ENCODE measurements at places on chromosomes 11 and 22.

GRCh38 chr22:36284171-36284571 is 31.2 kb downstream of the APOL1 start:
- DNase-seq: no peak

GRCh38 chr22:40107851-40108378 is 69.8 kb upstream of the TNRC6B start:
- peak; percentile 44 for DNase-seq

- no peak for DNase-seq
Measured at GRCh38 chr11:36763187-36763586, 165.2 kb upstream of the RAG2 start.

GRCh38 chr11:133697161-133697560 is 148.2 kb downstream of the SPATA19 start:
- DNase-seq: no peak

- DNase-seq: no peak
Measured at GRCh38 chr11:1548221-1549070, 23.6 kb downstream of the DUSP8 start.

DNA sequence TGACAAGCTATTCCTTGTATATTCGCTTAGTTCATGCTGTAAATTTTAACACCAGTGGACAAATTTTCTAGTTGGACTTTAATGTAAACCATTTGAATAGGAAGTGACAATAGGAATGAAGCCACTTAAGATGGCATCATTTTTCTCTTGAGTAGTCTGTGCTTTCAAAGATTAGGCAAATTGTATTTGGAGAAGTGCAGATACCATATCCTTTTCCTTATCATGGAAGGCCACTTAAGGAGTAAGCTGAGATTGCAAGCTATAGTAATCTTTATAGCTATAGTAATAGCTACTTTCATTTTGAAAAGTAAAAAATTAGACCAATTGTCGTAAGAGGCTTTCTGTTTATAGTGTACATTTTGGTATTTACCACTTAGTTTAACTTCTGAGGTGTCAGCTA is 12.8 kb downstream of the CAPRIN1 start:
- no peak for DNase-seq

GRCh38 chr11:69155302-69156234 is at the start of gene SMIM38:
Gene SMIM38 (plus strand): TSS chr11:69155935. CDS start chr11:69157847, 1,912 bp downstream.
- no peak for DNase-seq

- no peak for DNase-seq
Measured at GRCh38 chr11:59787816-59788215, 22.8 kb downstream of the MRPL16 start.

- no peak for DNase-seq
Measured at GRCh38 chr11:131370901-131371790, 731 bp downstream of the NTM start.

- no peak for DNase-seq
Measured at GRCh38 chr11:111585371-111585770, 16.9 kb upstream of the SIK2 start.

GRCh38 chr11:111307472-111308108 is 9.2 kb downstream of the POU2AF3 start:
- no peak for DNase-seq

DNA sequence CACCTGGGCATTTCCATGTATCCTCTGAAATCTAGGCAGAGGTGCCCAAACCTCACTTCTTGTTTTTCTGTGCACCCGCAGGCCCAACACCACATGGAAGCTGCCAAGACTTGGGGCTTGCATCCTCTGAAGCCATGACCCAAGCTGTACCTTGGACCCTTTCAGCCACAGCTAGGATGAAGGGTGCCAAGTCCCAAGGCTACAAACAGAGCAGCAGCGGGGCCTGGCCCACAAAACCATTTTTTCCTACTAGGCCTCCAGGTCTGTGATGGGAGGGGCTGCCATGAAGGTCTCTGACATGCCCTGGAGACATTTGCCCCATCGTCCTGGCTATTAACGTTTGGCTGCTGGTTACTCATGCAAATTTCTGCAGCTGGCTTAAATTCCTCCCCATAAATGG is 20.4 kb upstream of the EIF4G2 start:
- no peak for DNase-seq

DNA sequence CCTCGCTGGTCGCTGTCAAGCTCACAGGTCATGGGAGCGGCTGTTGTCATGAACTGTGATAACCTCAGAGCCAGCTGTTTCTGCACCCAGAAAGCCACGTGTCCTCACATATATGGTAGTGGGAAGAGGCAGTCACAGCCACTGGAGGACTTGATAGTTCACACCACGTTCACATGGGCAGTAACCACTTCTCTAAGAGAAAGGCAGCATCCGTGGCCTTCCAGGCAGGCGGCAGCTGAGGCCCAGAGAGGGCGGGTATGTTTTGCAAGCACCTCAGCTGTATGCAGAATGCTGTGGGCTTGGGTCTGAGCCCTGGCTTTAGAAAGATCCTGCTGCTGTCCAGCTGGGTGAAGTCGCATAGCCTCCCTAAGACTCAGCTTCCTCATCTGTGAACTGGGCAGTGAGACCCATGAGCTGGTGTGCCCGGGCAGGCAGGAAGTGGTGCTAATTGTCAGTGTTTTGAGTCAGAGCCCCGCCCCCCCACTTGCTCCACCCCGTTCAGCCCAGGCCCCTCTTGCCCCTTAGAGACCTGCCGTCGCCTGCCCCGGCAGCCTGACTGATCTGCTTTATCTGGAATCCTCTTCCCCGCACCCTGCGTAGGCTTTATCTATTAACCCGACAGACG is 13.3 kb downstream of the TTC38 start:
- DNase-seq: no peak

- no peak for DNase-seq
Measured at GRCh38 chr22:49475253-49475652, 352.4 kb downstream of the BRD1 start.

- no peak for DNase-seq
Measured at GRCh38 chr11:9099617-9100016, 8.2 kb upstream of the SCUBE2 start.

GRCh38 chr11:2924381-2924780 is 4.8 kb downstream of the PHLDA2 start:
- no peak for DNase-seq

DNA sequence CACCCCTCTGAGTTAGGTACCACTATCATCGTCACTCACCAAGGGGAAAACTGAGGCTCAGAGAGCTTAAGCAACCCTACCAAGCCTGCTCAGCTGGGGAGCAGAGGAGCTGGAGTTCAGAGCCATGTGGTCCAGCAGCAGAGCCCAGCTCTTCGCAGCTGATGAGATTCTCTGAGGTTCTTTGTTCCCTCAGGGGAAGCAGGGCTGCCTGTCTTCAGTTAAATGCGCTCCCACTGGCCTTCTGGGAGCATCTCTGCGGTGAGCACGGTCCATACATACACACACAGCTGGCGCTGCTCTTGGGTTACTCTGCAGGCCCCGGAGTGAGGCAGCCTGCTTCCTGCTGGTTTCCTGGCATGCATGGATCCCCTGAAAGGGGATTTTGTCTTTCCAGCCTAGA is 5.2 kb upstream of the PTGDR2 start:
- DNase-seq: no peak

GRCh38 chr22:43772831-43773230 is 39.3 kb downstream of the EFCAB6 start:
- no peak for DNase-seq

- DNase-seq: no peak
Measured at GRCh38 chr11:77175021-77175842, 47.2 kb downstream of the MYO7A start.

DNA sequence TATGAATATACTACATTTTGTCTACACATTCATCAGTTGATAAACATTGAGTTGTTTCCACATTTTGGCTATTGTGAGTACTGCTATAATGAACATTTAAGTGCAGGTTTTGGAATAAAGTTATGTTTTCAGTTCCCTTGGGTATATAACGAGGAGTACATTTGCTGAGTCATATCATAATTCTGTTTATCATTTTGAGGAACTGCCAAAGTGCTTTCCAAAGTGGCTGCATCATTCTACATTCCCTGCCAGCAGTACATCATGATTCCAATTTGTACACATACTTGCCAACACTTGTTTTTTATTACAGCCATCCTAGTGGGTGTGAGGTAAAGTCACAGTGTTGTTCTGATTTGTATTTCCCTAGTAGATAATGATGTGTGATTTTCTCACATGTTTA is 1458.6 kb upstream of the TENM4 start:
- DNase-seq: no peak

- no peak for DNase-seq
Measured at GRCh38 chr11:102617466-102618008, 7.6 kb downstream of the MMP20 start.

DNA sequence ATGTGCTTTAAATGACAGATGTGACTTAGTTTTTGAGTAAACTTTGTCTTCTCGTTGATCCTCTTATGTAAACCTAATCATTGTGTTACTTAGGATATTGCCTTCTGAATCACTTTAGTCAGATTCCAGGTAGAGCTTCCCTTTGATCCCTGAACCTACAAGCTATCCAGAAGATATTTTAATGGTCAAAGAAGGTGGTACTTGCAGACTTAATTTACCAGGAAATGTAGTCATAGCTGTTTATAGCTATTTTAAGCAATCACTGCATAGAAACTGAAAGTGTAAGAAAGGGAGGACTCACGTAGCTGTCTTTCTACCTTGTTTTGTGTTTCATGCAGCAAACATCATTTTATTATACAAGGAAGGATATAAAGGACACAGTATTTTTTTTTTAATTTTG is 189.5 kb downstream of the DDX10 start:
- DNase-seq: no peak

GRCh38 chr11:13668957-13669521 is 571 bp downstream of the FAR1 start:
- DNase-seq: peak; percentile 60

GRCh38 chr11:65623177-65623576 is 7.6 kb downstream of the PCNX3 start:
- DNase-seq: no peak

GRCh38 chr11:105226766-105227165 is 87.2 kb upstream of the CARD18 start:
- DNase-seq: no peak

DNA sequence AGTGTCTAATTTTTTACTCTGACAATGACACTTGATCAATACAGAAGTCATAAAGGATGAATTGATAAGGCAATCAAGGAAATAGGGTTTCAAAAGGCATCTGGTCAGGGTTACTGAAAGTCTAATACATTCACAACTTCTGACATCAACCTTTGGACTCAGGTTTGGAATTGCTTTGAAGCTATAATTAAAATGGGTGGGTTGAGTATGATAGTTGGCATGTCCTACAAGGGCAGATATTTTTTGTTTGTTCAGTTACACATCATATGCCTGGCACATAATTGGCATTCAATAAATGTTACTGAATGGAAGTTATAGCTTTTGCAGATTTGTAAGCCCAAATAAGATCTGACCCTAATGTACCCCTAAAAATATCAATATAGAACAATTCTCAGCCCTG is 7.3 kb upstream of the FUT4 start:
- DNase-seq: no peak

DNA sequence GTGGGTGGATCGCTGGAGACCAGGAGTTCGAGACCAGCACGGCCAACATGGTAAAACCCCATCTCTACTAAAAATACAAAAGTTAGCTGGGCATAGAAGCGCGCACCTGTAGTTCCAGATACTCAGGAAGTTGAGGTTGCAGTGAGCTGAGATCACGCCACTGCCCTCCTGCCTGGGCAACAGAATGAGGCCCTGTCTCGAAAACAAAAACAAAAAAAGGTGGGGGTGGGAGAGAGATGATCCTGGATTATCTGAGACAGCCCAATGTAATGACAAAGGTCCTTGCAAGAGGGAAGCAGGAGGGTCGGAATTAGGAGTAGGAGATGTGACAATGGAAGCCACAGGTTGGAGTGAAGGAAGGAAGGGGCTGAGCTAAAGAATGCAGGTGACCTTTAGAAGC is 87.6 kb upstream of the APOA1 start:
- DNase-seq: no peak

DNA sequence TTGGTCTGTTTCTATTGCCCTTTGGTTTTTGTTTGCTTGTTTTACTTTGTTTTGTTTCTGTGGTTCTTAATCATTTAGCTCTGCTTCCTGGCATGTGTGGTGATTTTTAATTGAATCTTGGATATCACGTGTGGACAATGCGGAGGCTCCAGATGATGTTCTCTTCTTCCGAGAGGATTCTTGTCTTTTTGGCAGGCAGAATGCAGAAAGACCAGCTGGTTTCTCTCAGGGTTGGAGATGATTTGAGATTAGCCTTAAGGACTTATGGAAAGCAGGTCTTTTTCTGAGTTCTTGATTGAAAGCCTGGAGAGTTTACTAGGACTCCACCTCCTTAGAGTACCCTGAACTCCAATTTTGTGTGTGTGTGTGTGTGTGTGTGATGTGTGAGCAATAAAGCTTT is 21.0 kb upstream of the ANO1 start:
- no peak for DNase-seq

DNA sequence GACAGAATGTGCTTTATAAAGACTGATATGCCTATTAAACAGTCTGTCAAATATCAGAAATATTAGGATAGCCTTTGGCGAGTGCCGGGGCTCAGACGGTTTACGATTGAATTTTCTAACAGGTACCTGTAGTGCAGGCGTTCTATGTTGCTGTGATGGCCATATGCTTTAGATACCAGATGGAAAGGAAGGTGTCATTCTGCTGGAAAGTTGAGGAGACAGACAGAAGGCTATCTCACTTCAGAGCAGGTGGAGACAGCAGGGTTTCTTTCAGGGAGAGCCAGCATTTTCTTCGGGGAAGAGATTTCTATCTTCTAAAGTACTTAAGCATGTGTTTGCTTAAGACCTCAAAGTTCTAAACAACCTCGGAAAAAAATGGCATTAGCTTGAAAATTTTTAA is 415.4 kb downstream of the NTM start:
- DNase-seq: no peak

DNA sequence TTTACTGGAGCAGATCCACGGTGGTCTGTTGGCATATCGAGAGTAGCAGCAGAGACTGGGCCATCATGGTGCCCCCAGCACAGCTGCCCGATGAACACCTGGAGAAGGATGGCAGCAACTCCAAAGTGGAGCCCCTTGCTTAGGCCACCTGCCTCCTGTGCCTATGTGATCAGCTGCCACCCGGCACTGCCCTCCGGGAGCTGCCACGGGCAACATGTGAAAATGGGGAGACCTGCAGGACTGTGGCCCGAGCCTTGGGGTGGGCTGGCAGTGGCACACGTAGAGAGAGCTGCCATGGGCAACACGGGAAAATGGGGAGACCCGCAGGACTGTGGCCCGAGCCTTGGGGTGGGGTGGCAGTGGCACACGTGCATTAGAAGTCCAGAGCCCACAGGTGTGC is 3.1 kb downstream of the FXYD2 start:
- no peak for DNase-seq
